Activated naive CD4-positive, alpha-beta T cell treated with Interleukin-2 at 50 U/mL for 16 hours (primary cell): ENCODE measurements at places on chromosomes 4 and X.

GRCh38 chrX:131288738-131289511, at the start of gene IGSF1:
IGSF1 (minus strand) TSS chrX:131289306; CDS start chrX:131286674, 2,632 bp downstream.
- no peak for DNase-seq

DNA sequence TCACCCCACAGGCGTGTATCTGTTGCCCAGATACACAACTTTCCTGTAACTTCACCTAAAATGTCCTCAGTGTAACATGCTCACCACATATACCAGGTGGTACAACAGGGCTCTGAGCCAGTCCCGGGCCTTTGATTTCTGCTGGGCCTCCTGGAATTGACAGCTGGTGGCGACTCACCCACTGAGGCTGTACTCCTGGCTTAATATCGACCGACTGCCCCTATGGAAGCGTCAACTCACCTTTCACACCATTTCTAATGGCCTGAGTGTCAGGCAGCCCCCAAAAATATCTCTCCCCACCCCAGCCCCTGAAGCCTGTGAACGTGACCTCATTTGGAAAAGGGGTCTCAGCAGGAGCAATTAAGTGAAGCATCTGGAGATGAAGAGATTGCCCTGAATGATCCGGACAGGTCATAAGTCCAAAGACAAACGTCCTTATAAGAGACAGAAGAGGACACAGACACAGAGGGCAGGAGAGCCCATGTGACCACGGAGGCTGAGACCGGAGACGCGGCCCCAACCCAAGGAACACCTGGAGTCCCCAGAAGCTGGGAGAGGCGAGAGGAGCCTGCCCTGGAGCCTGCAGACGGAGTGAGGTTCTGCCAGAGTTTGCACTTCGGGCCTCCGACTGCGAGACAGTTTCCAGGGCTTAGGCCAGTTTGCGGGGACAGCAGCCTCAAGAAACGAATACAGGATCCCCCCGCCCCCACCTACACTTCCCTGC, 12.6 kb upstream of the MXD4 start:
- no peak for DNase-seq

DNA sequence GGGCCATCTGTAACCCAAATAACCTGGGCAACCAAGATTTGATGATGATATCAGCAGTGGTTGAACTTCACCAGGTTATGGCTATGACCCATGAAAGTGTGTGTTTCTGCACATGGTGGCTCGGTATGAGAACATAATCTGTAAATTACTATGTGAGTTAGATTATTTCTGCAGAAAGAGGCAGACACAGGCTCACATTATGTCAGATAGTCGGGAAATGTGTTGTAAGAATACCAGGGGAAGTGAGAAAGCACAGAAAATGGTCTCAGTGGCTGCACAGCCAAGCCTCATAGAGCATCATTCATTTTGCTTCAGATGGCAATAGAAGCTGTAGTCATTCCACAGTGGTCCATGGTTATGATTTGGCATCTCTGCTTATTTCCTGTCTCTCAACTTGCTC, 63.0 kb upstream of the RBPJ start:
- DNase-seq: no peak

GRCh38 chr4:184887333-184887732, 61.6 kb upstream of the ACSL1 start:
- no peak for DNase-seq

- peak; percentile 54 for DNase-seq
Measured at GRCh38 chrX:51496501-51497291, at the start of gene NUDT11. NUDT11 (minus strand) TSS chrX:51496592; CDS start chrX:51496444, 148 bp downstream.

GRCh38 chr4:168507178-168507815, 10.4 kb downstream of the PALLD start:
- DNase-seq: no peak

- no peak for DNase-seq
Measured at GRCh38 chr4:145308598-145308997, 128.2 kb upstream of the OTUD4 start.

GRCh38 chr4:3471098-3471760, 8.1 kb downstream of the DOK7 start:
- DNase-seq: no peak

DNA sequence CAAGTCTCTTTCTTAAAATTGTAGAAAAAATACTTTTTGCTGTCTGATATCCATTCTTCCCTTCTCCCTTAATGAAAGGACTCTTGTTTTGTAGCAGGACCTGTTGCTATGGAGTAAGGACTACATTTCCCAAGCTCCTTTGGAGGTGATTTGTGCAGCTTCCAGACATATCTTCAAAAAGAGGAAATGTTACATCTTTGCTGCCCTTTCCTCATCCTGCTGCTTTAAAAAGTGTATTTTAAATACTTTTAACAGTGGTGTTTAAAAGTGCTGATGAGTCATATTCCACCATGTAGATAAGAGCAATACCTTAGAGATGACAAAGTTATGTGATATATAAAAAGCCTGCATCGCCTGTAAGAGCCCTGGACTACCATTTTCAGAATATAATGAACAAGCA, 98.7 kb downstream of the CFAP299 start:
- DNase-seq: no peak

GRCh38 chr4:44916411-44916810, 190.1 kb upstream of the GNPDA2 start:
- DNase-seq: no peak

- peak; percentile 85 for DNase-seq
Measured at GRCh38 chrX:109732807-109733612, at the start of gene ACSL4. ACSL4 (minus strand) TSS chrX:109733257; CDS start chrX:109683363, 49,894 bp downstream.

- DNase-seq: no peak
Measured at GRCh38 chrX:17596546-17597205, 140.6 kb upstream of the SCML1 start.

DNA sequence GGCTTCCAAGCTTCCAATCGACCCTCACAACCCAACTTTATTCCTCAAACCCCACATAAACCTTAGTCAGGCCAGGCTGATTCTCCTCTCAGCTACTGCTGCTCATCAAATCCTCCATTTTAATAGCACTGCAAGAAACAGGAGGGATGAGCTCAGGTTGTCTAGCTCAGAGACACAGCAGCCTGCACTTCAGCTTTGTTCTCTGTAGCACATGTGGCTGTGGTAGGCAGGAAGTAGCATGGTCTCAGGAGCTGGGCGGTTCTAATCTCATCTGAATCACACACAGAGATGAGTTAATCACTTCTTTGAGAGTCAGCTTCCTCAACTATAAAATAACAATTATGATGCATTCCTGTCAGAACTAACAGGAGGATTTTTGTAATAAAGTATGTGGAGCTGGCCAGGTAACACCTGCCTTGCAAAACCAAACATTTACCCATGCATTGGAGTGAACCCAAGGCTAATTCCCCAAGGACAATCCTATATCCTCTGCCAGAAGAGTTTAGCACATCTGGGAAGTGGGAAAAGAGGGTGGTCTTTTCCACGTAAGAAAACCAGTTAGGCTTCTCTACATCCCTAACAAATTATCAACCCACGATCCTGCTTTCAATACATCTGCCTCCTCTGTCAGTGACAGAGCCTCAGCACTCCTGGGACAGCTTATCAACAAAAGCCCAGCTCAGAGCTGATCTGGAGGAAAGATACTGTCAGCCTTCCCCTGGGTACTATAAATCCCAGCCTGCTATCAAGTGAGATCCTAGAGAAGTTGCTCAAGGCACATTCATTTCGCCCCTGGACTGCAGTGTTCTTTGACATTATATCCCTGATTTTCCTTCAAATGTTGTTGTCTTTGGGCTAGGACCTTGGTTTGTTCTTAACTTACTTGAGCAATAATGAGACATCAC, 32.8 kb downstream of the ELOVL6 start:
- DNase-seq: peak; percentile 61

DNA sequence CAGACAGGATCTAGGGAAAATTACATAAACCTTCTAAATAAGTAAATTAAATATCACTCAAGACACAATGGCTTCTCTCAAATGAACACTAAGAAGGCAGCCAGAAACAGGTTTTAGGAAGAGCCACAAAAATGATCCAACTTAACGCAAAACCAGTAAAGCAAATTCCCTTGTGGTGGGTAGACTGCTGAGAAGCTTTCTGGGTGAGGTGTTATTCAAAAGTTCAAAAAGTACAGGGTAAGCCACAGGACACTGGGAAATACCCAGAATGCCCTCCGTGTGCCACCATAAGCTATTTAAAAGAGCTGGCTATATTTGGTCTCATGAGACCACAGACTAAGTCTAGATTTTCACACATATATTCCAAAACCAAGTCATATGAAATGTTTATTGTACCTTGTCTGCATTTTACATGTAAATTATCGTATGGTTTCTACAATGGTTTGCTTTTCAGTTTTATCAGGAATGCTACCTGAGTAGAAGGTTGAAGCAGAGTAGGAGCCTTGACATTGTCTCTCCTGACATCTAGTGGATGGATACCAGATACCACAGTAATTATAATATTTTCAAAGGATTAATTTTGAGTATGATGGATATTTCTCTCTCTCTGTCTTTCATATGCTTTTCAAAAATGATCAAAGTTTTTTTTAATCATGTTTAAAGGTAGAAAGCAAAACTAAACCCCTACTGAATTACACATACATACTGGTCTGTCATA, 109.3 kb upstream of the KLHL13 start:
- no peak for DNase-seq

GRCh38 chrX:17635231-17635630, 102.1 kb upstream of the SCML1 start:
- DNase-seq: no peak

- DNase-seq: no peak
Measured at GRCh38 chrX:129566073-129566472, 26.0 kb downstream of the OCRL start.

- no peak for DNase-seq
Measured at GRCh38 chr4:24482871-24483270, 101.5 kb downstream of the DHX15 start.

GRCh38 chrX:39839371-39839770, 258.4 kb downstream of the BCOR start:
- DNase-seq: no peak

DNA sequence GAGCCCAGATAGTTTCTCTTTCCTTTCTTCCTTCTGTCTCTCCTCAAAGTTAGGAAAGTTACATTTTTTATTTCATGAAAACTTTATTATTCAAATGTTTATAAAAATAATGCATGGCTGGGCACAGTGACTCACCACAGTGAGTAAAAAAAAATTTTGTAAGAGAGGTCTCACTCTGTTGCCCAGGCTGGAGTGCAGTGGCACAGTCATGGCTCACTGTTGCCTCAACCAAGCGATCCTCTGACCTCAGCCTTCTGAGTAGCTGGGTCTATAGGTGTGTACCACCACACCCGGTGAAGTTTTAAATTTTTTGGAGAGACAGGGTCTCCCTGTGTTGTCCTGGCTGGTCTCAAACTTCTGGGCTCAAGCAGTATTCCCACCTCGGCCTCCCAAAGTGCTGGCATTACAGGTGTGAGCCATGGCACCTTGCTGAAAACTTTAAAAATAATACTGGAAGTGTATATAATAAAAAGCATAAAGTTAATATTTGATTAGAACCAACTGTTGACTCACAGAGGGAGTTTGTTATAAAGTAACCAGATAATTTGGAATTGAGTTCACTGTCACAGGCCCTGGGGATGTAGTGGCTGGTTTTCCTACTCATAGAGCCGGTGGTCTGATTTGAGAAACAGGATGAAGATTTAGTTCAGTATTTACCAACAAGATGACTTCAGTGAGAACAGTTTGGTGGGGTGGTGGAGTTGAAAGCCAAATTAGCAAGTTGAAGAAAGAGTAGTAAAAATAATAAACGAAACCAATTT, 18.0 kb downstream of the CMC4 start:
- DNase-seq: no peak

- no peak for DNase-seq
Measured at GRCh38 chr4:86054286-86055032, 305.4 kb downstream of the MAPK10 start.

DNA sequence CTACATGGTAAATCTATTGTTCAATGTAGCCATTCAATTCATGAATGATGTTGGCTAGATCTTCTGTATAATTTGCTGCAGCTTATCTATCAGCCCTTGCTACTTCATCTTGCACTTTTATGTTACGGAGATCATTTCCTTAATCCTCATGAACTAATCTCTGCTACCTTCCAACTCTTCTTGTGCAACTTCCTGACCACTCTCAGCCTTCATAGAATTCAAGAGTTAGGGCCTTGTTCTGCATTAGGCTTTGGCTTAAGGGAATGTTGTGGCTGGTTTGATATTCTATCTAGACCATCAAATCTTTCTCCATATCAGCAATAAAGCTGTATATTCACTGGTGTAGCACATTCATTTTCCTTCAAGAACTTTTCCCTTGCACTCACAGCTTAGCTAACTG, 36.7 kb upstream of the MAP9 start:
- no peak for DNase-seq

GRCh38 chr4:168516841-168517240, 20.0 kb downstream of the PALLD start:
- DNase-seq: no peak

DNA sequence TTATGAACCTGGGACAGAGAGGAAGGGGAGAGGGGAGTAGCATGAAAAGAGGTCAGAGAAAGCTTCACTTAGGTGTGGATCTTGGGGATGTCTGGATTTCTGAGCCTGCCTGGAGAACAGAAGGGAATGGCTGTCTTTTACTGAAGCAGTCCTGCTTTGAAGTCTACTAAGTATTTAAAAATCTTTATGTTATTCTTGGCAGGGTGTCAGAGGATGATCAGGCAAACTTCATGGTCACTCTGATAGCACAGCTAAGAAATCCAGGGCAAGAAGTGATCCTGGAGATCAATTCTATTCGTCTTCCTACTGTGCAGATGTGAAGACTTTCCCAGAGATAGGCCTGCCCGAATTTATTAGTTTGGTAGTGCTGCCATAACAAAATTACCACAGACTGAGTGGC, 464.4 kb upstream of the BOD1L1 start:
- no peak for DNase-seq

DNA sequence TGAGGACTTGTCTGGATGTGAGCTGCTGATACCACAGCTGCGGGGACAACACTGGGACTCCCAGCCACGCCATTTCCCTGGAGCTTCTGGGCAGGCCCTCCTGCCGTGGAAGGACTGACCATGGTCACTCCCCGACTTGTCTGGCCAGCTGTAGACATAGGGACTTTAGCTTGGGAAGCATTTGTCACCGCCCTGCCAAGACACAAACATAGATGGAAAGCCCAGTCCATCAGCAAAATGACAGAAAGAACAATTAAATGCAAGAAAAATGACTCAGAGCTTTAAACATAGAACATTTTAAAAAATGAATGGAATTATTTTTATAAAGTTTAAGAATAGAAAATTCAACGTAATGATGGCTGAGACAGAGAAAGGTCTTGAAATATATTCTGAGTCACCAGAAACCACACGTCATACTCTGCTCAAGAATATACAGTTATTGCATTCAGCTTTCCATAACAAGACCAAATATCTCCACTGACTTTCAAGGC, 107.6 kb upstream of the CBR4 start:
- DNase-seq: no peak

DNA sequence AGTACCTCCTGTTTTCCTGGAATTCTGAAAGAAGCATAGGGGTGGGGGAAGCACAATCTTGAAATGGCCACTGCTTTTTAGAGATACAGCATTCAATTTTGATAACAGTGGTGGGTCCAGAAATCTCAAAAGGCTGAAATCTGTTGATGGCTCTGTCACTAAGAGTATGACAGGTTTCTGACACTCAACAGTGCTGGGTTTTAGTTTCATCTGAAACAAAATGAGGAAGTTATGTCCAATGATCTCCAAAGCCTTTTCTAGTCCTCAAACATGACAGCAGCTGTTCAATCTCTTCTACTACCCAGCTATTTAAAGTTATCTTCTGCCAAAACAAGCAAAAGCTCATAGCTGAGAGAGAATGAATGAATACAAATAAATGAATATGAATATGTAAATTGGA, 110.5 kb downstream of the IL1RAPL1 start:
- DNase-seq: no peak
